ENCODE measurements at places on chromosomes 3 and 15. TPM values are rescaled to one million over a fixed set of nuclear protein-coding genes. Genes with fewer than 3 reads are reported as not detected.

GRCh38 chr3:73604451-73604850 is 20.3 kb downstream of the PDZRN3 start:
- no peak for DNase-seq

DNA sequence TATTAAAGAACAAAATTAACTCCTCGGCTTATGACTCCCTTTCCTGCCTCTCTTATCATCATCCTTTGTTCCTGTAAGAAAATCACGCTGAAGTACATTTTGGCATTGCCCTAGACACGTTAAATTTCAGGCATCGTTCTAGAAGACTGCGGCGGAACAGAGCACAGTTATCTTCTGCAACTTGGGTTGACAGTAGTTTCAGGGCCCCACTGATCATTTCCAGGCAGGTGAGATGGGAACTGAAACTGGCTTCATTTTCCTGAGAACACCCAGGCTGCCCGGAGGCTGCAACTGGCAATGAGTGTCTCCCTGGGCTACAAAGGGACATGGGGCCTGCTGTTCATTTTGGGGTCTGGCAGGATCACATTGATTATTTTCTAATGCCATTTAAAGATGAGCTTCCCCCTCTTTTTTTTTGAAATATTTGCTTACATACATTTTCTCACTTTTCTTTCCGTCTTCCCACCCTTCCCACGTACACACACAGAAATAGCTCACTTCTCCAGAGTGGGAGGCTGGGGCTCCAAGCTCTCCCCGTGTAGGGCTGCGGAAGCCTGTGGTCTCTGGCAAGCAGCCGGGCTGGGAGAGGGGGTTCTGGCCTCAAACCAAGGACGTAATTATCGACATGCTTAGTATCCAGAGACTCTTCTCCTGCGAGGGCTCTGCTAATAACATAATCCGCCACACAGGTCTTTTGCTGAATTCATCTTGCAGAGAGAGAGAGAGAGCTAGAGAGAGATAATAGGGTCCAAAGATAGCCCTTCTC is 267.4 kb downstream of the ABHD5 start:
- no peak for DNase-seq

DNA sequence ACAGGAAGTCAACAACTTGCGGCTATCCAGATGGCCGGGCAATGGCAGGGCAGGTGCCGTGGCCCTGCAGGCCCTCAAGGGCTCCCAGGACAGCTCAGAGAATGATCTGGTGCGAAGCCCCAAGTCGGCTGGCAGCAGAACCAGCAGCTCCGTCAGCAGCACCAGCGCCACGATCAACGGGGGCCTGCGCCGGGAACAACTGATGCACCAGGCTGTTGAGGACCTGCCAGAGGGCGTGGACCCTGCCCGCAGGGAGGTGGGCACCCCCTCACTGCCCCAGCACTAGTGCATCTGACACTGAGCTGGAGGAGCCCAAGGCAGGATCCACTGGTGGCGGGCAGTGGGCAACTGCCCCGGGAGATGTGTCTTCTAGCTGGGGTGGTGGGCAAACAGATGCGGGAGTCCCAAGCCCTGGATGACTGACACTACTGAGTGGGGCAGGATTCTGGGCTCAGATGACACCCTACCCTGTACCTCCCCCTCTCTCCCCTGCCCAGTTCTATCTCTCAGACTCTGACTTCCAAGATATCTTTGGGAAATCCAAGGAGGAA is 15.9 kb downstream of the VILL start:
- no peak for DNase-seq

DNA sequence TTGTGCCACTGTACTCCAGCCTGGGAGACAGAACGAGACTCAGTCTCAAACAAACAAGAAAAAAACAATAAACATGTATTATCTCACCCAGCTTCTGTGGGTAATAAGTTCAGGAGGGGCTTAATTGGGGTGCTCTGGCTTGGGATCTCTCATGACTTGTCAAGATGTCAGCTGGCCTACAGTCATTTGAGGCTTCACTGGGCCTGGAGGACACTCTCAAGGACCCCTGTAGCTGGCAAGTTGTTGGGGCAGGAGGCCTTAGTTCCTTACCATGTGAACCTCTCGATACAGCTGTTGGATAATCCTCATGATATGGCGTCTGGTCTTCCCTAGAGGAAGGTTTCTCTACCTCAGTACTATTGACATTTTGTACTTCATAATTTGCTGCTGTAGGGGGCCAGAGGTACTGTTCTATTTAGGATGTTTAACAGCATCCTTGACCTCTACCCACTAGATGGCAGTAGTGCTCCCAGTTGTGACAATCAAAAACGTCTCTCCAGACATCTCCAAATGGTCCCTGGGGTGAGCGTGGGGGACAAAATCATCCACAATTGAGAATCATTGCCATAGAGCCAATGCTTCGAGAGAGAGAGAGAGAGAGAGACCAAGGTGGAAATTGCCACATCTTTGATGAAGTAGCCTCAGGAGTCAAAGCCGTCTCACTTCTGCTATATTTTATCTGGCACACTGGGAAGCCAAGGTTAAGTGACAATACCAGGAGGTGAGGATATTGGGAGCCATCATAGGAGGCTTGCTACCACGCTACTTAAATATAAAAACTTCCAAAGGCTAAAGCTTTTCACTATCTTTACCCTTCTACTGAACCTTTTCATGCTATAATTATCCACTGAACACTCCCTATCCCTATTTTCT is 23.9 kb upstream of the SLTM start:
- DNase-seq, result peak; percentile 63

DNA sequence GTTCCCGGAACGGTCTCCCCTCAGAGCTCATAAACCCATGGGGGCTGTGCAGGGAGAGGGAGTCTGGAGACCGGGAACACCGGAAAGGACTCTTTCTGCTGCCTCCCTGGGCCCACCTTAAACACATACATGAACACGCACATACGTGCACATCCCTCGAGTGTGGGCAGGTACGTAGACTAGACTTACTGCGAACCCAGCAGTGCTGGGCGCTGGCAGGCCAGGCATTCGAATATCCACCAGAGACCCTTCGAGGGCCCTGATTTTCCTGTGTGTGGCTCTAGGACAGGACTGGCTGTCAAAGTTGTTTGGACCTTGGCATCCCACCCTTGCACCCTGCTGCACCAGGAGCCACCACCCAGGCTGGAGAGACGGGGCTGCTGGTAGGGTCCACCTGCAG is 102.7 kb downstream of the PLXNA1 start:
- DNase-seq, result no peak

DNA sequence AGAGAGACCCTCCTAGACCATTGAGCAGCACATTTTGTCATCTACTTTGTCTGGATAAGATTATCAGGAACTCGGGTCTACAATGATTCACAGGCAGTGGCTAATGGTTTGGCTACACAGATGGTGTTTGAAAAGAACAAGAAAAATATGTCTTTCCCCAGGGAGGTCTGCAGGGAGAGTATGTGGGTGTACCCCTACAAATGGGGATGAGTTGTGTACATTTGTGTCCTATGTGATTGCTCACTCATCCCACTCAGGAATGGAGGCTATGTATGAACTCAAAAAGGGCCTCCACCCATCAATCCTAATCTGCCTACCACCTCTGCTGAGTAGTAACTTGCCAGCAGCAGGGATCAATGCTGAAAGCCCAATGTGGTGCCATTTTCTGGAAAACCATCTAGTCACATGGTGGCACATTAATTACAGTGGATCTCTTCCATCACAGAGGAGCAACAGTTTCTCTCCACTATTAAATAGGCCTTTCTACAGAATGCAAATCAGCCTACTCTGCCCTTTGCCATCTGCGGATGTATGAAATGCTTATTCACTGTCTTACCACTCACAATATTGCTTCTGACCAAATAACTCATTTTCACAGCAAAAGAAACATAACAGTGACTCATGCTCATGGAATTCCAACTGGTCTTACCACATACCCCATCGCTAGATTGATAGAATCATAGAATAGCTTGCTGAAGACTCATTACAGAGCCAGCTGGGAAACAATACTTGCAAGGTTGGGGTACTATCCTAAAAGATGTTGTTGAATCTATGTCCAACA is 48.3 kb upstream of the TRIM42 start:
- no peak for DNase-seq

CPN2 gene
- total RNA-seq, result 1.7 TPM

HGD gene
- not detected for total RNA-seq

Data from heart right ventricle (tissue), 16 donors.